ENCODE measurements at places on chromosomes 3 and 15.

- DNase-seq: no peak
Observed at GRCh38 chr3:134471521-134472193, 14.1 kb downstream of the ANAPC13 start.

GRCh38 chr3:153072856-153073255 lies 89.2 kb upstream of the RAP2B start:
- DNase-seq: no peak

GRCh38 chr15:58934521-58934920 lies 1.0 kb upstream of the SLTM start:
- no peak for DNase-seq

GRCh38 chr15:88894348-88894818 lies 961 bp downstream of the HAPLN3 start:
- DNase-seq: peak; percentile 49

DNA sequence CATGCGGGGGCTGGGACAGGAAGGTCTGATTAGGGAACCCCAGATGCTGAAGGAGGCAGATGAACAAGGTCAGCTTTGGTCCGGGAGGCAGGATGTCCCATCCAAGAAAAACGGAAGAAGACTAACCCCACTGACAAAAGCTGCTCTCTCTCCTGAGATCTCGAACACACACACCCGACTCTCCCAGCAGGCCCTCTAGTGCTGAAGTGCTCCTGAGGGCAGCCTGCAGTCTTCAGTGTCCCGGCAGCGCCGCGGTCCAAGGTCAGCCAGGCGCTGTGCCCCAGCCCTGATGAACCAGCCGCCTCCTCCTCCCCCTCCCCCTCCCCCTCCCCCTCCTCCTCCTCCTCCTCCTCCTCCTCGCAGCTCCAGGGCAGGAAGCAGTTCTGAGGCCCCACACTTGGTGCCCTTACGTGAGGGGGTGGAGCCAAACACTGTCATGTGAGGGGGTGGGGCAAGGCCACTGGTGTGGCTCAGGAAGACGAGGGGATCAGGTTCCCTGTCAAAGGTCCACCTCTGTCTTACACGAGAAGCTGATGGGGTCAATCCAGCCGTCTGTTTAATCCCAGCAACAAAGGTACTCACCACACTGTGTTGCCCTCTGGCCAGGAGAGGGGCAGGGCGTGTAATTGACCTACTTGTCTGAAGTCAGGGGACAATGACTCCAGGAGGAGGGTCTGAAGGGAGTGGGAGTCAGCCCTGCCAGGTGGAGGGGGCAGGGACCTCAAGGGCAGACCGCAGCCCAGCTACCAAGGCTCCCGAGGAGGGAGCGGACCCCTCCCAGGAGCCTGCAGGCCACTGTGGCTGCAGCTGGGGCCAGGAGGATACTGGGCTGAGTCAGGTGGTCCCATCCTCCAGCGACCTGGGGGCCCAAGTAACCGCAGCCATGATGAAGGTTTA lies 34.3 kb downstream of the PRR23E start:
- DNase-seq: no peak

DNA sequence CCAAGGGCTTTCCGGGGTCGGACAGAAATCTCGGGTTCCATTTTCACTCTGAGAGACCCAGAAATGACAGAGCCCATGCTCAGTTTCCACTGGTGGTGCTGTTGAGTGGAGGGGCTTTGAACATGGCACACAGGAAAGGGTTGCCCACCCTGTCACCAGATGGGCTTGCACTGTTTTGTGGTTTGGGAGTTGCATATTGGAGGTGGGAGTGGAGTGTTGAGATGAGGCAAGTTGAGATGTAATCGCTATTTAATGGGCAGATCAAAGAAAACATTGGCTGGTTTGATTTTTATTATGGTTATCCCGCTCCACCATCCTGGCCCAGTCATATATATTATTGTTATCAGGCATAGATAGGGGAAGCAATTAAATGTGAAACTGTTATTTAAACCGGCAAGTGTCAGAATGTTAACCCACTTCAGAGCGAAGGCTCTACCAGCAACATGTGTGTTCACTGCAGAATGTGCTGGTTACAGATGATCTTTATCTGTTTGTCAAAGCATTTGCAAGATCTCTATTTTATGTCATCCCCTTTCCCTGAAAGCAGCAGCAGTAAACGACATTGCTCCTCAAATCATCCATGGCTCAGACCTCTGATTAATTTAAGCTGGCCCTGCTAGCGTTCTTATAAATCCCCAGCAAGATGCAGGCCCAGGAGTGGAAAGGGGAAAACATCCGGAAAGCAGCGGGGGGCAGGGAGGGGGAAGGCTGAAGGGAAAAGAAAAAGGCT lies 58.3 kb upstream of the TSEN2 start:
- DNase-seq: no peak

GRCh38 chr3:56761887-56762651 lies 39.7 kb downstream of the ARHGEF3 start:
- peak; percentile 28 for DNase-seq

DNA sequence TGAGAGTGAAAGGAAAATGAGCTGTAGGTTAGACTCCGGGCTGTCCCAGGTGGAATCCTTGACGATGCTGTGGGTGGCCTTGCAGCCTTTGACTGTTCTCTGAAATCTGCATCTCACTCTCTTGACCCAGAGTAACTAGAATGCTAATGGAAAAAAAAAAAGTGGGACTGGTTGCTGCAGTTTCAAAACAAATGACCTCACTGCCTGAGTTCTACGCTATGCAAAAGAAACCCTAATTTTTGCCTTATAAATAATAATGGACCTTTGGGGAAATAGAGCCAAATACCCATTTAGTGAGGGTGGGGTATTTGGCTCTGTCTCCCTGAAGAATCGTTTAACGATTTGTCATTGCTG lies 309.7 kb upstream of the C2CD4B start:
- no peak for DNase-seq

DNA sequence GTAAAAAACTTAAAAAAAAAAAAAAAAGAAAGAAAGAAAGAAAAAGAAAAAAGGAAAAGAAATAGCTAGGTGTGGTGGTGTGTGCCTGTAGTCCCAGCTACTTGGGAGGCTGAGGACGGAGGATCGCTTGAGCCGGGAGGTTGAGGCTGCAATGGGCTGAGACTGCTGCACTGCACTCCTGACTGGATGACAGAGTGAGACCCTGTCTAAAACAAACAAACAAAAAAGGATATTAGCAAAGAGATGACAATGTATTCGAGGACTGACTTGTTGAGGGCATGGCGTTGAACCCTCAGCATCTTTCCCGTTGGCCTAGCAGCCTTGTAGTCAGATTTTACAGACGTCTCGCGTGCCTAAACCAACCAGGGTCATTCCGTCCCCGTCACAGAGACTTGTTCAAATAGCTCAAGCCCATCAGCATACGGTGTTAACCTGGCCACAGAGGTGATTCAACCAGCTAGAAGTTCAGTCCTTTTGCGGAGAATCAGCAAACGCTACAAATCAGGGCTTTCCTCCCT lies 528 bp upstream of the NIT2 start:
- DNase-seq: no peak

GRCh38 chr3:23877329-23877980 lies 39.3 kb downstream of the NKIRAS1 start:
- no peak for DNase-seq

DNA sequence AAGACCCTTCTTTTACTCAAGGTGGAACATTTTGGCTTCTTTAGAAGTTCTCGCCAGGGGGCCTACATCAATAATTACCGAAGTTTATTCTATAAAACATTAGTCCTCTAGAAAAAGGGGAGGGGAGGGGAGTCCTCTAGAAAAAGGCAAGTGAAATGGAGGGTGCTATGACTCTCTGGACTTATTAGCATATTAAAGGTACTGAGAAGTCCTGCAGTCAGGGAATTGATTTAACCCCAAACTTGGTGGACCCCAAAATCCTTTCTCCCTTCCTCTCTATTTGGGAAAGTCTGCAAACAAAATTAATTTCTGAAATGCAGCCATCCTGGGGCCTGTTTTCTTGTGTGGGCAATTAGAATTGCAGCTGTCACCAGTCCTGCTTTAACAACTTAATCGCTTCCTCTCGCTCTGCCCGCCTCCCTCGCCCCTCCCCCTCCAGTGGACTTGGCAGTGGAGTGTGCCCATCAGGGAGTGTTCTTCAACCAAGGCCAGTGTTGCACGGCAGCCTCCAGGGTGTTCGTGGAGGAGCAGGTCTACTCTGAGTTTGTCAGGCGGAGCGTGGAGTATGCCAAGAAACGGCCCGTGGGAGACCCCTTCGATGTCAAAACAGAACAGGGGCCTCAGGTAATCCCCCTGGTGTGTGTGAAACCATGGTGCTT lies 18.9 kb upstream of the LRRK1 start:
- DNase-seq: no peak

DNA sequence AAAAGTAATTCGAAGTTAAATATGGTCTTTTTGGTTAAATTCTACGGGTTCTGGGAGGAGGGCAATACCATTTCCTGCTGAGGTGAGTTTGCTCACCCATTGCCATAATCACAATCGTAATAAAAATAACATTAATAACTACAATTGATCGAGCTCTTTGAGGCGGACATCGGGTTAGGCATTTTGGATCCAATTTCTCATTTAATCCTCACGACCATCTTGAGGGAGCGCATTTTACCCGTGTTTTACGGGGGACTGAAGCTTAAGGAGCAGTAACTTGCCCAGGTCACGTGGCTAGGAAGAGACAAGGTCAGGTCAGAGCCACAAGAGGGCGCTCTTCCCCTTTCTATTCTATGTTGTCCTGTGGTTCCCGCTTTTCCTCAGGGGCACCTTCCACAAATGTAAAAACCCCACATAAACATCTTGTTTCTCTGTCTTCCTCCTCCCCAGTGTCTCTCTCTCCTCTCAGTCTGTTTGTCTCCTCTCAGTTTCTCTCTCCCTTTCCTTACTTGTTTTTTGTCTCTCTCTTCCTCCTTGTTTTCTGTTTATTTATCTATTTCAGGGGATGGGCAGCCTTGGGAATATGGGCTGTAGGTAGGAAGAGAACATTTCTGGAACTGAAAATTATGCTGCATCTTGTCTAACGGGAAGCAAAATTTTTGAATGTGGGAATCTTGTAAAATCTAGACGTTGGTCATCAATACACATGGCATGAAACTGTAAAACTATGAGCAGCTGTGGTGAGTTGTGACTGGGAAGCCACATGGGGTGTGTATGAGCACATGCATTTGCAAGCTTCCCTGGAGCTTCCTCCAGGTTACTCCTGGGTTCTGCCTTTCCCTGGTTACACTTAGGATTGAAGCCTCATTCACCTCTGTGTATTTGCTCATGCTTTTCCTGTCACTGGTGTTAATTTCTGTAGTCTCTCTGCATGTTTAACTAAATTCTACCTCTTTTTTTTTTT lies 71.0 kb downstream of the SQOR start:
- peak; percentile 81 for DNase-seq

- DNase-seq: no peak
Observed at GRCh38 chr3:183775781-183776180, 49.6 kb downstream of the MAP6D1 start.

- no peak for DNase-seq
Observed at GRCh38 chr3:111738790-111739189, 120.3 kb upstream of the PHLDB2 start.

DNA sequence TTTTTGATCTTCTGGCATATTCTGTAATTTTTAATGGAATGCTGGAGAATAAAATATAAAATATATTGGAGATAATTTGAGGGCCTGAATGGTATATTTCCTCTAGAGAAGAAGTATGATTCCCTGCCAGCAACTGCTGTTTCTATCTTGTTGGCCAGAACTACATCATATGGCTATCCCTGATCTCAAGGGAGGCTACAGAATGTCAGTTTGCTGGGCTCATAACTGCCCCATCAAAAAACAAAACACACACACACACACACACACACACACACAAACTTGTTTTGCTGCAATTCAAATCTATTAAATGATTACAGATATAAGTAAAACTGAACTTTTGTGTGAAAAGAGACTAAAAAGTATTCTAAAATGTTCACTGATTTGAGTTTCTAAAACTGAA lies 51.0 kb downstream of the RASA2 start:
- no peak for DNase-seq

GRCh38 chr3:98563661-98564281 lies 29.6 kb downstream of the CPOX start:
- peak; percentile 78 for DNase-seq

GRCh38 chr3:173411375-173411973 lies 13.9 kb downstream of the NLGN1 start:
- peak; percentile 65 for DNase-seq

- DNase-seq: no peak
Observed at GRCh38 chr15:100716456-100717085, 114.2 kb downstream of the ASB7 start.

DNA sequence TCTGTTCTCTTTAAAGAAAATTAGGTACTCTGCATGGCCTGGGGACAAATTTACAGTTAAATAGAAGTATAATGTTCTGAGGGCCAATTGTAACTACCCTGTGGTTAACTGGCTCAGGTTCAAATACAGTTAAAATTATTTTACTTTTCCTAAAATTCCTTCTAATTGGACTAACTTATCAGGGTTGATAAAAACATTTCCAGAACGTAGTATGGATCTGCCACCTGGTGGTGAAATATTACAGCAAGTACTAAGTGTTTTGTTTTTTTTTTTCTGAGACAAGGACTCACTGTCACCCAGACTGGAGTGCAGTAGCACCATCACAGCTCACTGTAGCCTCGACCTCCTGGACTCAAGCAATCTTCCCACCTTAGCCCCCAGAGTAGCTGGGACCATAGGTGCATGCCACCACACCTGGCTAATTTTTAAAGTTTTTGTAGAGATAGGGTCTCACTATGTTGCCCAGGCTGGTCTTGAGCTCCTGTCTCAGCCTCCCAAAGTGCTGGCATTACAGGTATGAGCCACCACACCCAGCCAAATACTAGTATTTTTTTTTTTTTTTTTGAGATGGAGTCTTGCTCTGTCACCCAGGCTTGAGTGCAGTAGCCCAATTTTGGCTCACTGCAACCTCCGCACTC lies 29.2 kb downstream of the NEO1 start:
- DNase-seq: peak; percentile 62

GRCh38 chr3:128707928-128708494 lies 18.0 kb upstream of the RAB7A start:
- no peak for DNase-seq

DNA sequence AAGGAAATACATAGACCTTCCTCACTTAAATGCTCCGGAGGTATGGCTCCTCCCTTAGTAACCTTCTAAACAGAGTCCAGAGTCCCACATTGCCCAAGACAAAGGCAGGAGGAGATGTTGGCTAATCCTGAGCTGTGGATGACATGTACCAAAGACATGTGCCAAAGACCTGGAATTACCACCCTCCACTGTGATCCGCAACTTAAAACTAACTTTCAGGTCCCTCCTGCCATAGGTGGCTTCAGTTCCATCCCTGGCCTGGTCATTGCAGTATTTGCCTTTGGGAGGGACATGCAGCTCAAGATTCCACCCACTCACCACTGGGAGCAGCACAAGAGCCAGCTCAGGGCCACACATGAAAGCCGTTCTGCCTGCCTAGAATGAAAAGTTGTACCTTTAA lies 28.0 kb downstream of the MYZAP start:
- DNase-seq: no peak

DNA sequence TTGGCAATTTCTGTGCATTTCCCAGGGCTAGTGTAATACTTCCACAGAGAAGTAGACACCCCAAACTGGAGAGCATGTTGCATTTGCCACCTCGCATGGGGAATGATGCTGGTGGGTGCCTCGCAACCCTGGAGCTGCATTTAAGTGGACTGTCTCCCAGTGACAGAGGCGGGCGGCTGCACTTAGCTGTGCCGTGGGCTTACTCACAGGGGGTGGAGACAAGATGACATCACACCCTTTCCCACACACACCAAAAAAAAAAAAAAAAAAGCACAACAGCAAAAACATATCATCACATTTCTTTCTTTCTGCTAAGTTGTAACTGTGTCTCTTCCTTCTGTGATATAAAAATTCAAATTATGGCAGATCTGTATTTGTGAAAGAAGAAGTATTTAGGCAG lies at the start of gene ABI3BP:
TSS of gene ABI3BP (minus strand) at position 113 of the 400 bp plus-strand sequence. CDS start at position 76, 37 bp downstream.
- peak; percentile 80 for DNase-seq
